ENCODE measurements at places on chromosomes 6 and 20.

DNA sequence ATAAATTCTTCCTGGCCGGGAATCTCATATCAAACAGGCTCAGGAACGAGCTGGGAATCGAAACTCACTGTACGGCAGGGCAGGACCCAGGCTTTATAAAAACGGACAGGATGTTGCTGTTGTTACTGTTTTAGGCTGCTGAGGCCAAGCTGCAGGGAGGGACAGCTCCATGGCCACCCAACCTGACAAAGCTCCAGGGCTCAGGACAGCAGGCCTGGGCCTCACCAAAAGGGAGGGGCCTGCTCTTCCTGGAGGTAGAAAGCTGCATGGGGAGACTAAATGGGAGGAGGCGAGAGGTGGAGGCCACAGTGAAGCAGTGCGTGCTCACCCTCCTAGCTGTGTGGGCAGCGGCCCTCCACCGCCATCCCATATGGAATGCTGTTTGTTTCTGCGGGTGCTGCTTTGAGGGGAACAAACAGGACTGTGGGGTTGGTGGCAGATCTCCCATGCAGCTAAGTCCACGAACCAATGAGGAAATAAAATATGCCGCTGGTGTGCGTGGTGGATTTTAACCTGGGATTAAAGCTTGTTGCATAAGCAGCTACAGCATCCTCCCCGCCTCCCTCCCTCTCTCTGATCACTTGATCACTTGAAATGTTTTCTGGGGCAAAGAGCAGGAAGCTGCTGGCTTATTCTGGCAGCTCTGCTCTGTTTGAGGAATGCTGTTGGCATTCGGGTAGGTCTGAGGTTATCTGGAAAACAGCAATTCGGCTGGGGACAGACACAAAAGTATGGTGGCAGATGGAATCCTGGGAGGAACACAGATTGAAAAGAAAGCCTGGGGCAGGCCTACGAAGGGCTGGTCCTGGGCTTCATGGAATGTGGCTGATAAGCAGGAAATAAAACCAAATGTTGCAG, 2.4 kb upstream of the ZMYND8 start:
- no peak for DNase-seq

- DNase-seq, result no peak
Measured at GRCh38 chr6:122128445-122128844, 271.0 kb upstream of the HSF2 start.

GRCh38 chr6:257774-258173, 34.5 kb upstream of the DUSP22 start:
- DNase-seq, result no peak

- DNase-seq, result no peak
Measured at GRCh38 chr20:3247638-3248037, 8.6 kb upstream of the SLC4A11 start.

DNA sequence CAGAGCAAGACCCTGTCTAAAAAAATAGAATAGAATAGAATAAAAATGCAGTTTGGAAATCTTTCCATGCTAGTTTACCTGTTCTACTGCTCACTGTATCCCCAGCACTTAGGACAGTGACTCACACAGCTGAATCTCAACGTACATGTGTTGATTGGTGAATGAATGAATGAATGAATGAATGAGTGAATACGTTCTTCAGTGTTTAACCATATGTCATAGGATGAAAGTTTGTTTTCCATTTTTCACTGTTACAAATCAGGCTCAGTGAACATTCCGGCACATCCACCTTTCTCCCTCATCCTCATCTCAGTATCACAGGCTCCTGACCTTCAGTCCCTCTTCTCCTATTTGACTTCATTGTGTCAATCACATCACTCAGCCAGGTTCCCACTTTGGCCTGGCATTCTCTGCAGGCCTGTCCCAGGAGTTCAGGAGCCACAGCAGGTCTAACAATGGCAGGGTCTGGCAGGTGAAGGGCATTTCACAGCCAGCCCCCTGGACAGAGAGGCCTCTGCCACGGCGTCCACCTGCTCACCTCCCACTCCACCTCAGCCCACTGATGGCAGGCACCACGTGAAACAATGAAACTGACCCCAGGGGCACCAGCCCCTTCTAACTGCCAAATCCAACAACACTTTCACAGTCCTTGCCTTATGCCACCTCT, 7.9 kb downstream of the ZC3H12D start:
- DNase-seq, result no peak

- no peak for DNase-seq
Measured at GRCh38 chr6:4698901-4699659, 77.1 kb upstream of the CDYL start.

Data from stimulated activated CD8-positive, alpha-beta memory T cell treated with anti-CD3 and anti-CD28 coated beads, Interleukin-4, amount 100 ng/mL, for 48 hours (primary cell).